ENCODE measurements at places on chromosomes 12 and 14. TPM values are rescaled to one million over a fixed set of nuclear protein-coding genes. Genes with fewer than 3 reads are reported as not detected.

The ZBTB39 gene
- total RNA-seq = 7.4 TPM

- no peak for DNase-seq
Measured at GRCh38 chr12:96190413-96191108, 3.6 kb upstream of the ELK3 start.

The MDGA2 gene
- 0.18 TPM for total RNA-seq

- no peak for DNase-seq
Measured at GRCh38 chr14:44732144-44732543, 225.1 kb upstream of the FSCB start.

DNA sequence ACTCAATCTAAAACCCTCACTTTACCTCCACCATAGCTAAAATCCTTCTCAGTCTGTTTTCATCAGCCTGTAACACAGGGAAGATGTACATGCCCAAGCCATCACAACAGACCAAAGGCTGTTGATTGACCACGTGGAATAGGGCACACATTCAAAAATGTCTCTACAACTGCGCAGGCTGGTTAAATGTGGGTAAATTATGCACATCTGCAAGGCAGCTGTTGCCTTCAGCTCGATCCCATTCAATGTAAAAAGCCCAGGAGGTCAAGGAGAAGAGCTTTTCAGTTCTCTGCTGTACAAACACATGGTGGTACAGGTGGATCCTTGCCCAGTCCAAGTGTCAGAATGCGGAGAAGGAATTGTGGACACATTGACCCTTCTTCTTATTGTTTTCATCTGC is 354.0 kb downstream of the FLRT2 start:
- DNase-seq = no peak

The E2F7 gene
- total RNA-seq = 10.2 TPM

The NFE2 gene
- not detected for total RNA-seq

DNA sequence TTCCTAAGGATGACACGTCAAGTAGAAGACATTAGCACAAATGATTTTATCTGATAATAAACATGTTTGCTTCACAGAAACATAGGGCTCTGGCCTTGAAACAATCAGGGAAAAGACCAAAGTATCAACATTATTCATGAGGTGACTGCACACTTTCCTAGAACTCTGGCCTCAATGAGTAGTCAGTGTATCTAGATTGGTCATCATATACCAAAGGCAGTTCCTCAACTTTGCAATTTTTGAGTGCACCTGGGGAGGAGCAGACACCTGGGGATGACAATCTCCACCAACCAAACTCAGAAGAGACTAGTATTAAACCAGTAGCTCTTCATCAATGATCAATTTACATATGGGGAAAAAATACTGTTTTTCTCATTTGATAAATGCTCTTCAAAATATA is 4.5 kb downstream of the EDDM3A start:
- DNase-seq = no peak

- DNase-seq = no peak
Measured at GRCh38 chr12:2970744-2971143, 11.5 kb downstream of the TEAD4 start.

GRCh38 chr14:72830356-72830755 is 63.5 kb downstream of the DPF3 start:
- no peak for DNase-seq

DNA sequence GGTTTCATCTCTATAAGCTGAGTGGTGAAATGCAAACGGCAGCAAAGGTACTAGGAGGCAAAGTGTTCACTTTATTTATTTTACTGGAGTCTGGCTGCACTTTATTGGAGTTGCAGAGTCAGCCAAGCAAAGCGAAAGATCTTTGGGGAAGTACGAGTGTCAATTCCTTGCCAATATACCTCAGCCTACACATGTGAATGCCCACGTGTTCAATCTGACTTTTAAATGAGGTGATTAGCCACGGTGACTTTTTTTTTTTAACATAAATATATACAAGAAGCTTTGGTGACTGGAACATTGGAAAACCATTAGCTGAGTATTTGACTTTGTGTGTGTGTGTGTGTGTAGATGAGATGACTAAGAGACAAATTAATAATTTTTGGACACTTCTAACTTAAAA is 178.8 kb downstream of the NTS start:
- no peak for DNase-seq

- no peak for DNase-seq
Measured at GRCh38 chr14:38143170-38143569, 64.5 kb upstream of the SSTR1 start.

DNA sequence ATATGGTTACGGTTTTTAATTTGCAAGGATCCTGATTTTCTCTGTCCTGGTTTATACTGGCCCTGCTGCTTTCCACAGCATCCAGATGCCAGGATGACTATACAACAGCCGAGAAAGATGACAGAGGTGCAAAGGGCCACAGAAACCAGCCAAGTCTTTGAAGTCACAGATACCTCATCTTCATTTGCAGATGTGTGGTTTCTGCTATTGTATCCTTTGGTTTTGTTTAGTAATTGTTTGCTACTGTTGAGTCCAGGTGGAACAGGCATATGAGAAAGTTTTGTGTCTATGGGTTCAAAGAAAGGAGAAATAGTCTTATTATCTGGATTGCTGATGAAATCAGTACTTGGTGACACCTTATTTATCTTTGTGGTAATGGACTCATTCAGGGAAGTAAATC is 17.3 kb upstream of the KLHL42 start:
- no peak for DNase-seq

DNA sequence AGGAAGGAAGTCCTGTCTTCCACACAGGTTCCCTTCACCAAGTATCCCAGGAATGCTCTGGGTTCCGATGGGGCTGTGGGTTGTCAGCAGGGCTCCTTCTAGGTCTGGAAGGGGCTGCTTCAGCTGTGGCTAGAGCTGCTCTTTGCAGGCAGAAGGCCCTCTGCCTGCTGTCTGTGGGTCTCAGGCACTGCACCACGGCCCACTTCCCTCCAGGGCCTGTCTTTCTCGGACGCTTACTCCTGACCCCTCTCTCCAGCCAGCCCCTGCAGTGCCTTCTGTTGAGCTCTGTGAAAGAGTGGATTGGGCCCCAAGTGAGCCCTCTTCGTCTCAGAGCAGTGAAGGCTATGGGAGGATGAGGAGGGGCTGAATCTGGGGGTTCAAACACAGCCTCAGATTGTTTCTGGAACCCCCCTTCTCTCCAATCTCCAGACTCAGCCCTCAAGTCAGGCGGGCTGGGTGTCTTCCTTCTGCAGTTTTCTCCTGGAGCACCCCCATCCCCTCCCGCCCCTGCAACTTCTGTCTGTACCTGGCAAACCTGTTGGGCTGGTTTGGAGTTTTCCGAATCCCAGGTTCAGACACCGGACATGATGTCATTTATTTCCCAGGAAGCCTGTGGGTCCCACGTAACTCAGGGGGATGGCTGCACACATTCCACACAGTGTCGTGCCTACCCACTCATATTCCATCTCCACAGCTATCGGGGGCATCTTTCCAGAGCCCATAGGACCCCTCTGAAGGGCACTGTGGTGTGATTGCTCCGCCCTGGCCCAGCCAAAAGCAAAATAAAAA is 24.9 kb upstream of the SPPL3 start:
- no peak for DNase-seq

DNA sequence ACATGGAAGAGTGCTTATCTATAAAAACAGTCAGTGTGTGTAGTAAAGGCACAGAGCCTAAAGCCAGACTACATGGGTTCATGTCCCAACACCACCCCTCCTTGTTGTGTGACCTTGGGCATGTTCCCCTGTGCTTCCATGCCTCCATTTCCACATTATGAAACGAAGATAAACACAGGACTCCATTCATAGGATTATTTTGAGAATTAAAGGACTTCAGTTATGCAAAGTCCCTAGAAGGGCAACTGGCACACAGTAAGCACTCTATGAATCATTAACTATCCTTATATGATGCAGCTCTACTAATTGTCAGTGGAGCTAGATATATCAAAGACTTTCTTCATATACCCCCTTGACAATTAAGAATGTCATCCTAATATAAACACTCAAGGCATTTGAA is 17.8 kb downstream of the IFNG-AS1 start:
- DNase-seq = no peak

DNA sequence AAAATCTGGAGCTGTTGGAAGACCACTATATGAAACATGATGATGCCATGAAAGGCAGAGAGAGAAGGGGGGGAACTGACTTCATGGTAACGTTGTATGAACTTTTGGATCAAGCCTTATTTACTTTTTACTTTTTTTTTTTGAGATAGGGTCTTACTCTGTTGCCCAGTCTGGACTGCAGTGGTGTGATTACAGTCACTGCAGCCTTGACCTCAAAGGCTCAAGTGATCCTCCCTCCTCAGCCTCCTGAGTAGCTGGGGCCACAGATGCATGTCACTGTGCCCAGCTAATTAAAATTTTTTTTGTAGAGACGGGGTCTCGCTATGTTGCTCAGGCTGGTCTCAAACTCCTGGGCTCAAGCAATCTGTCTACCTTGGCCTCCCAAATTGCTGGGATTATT is 31.3 kb upstream of the CTDSP2 start:
- DNase-seq = no peak

DNA sequence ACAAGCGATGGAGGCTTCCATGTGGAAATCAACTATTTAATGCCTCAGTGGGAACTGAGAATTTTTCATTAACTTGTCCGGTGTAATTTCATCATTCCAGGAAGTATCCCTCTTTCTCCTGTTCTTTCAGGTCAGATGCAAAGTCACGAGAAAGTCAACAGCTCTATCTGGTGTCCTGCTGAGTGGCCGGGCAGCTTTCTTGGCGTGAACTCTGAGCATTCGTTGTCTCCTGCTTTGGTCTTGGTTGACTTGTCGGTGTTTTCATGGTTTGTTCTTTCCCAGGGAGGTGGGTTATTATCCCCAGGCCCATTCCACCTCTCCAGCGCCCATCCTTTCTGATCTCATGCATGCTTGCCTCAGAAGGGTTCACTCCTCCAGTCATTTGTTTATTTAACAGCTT is 149.1 kb downstream of the GLT1D1 start:
- no peak for DNase-seq

The TDRD9 gene
- total RNA-seq = 0.92 TPM

- DNase-seq = no peak
Measured at GRCh38 chr12:109883461-109883860, 3.1 kb upstream of the GLTP start.
